ENCODE measurements at places on chromosomes 16 and 17. TPM values are rescaled to one million over a fixed set of nuclear protein-coding genes. Genes with fewer than 3 reads are reported as not detected.

GRCh38 chr17:33968350-33969044 is 286.6 kb upstream of the CCL2 start:
- H3K27me3 ChIP-seq = no peaks in the 10 kb centered on the region
- no peak overlapping the region for H3K27ac ChIP-seq
- H3K4me3 ChIP-seq = no peak overlapping the region
- no peaks in the 10 kb centered on the region for H3K36me3 ChIP-seq
- peaks cover 33% of the 10 kb centered on the region for H3K4me1 ChIP-seq
- peak; percentile 28 for DNase-seq

- no peak overlapping the region for H3K4me3 ChIP-seq
- H3K27ac ChIP-seq = no peak overlapping the region
- H3K4me1 ChIP-seq = no peaks in the 10 kb centered on the region
- H3K36me3 ChIP-seq = no peaks in the 10 kb centered on the region
Observed at GRCh38 chr17:14760212-14760611, 459.3 kb downstream of the HS3ST3B1 start.

DNA sequence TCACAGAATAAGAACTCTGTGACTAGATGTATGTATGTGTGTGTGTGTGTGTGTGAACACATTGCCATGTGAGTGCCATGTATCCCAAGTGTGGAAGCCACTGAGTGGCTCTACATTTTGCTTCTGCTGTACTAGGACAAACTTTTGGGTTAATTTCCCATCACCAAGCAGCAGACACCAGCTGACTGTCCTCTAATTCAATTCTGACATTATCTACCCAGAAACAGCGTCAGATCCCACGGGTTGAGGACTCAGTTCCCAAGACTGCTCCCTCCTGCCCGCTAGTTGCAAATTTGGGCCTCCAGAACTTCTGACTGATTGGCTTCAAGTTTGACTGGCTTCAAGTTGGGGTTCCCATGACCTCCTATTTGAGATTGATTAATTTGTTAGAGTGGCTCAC is 29.2 kb downstream of the HS3ST2 start:
- H3K27me3 ChIP-seq = no peaks in the 10 kb centered on the region
- H3K4me1 ChIP-seq = no peaks in the 10 kb centered on the region
- no peak for DNase-seq
- no peak overlapping the region for H3K27ac ChIP-seq

IGSF6 gene
- 4.4 TPM for total RNA-seq

DNA sequence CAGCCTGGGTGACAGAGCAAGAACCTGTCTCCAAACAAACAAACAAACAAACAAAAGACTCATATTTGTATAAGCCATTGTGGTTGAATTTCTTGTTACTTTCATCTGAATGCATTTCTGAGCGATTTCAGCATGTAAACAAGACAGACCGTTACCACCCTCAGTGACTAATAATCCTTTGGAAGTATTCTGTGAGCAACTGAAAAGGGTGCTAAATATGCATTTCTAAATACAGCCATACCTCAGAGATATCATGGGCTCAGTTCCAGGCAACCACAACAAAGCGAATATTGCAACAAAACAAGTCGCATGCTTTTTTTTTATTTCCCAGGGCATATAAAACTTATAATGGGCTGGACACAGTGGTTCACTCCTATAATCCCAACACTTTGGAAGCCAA is 109.0 kb downstream of the USP31 start:
- no peak for DNase-seq
- H3K36me3 ChIP-seq = no peaks in the 10 kb centered on the region
- no peak overlapping the region for H3K4me3 ChIP-seq
- no peak overlapping the region for H3K27ac ChIP-seq

CDH8 gene
- not detected for total RNA-seq

CACNA1H gene
- total RNA-seq = 1.1 TPM

CLEC18A gene
- 2.3 TPM for total RNA-seq

GRCh38 chr16:62102588-62102987 is 66.3 kb upstream of the CDH8 start:
- no peak overlapping the region for H3K4me3 ChIP-seq
- no peaks in the 10 kb centered on the region for H3K36me3 ChIP-seq
- DNase-seq = no peak
- H3K27ac ChIP-seq = no peak overlapping the region
- H3K4me1 ChIP-seq = no peaks in the 10 kb centered on the region
- H3K27me3 ChIP-seq = no peaks in the 10 kb centered on the region

- H3K36me3 ChIP-seq = no peaks in the 10 kb centered on the region
- no peaks in the 10 kb centered on the region for H3K4me1 ChIP-seq
- DNase-seq = no peak
Observed at GRCh38 chr16:86095906-86096485, 197.0 kb downstream of the IRF8 start.

DNA sequence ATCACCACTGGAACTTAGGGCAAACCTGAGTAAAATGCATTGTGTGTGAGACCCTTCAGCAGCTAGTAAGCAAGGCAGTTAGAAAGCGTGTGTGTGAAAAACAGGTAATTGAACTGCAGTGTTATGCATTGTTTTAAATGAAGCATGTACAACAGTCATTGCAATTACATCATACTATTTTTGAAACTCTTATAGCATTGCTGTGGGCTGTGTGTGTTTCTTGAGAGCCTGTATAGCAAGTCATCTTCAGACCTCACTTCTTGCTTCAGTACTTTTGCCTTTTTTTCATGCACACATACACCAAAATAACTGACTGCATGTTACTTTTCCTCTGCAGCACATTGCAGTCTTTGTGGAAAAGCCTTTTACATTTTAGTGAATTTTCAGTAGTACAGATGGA is 19.2 kb downstream of the PTRH2 start:
- no peak overlapping the region for H3K27ac ChIP-seq
- no peak for DNase-seq
- no peaks in the 10 kb centered on the region for H3K27me3 ChIP-seq
- peaks cover 87% of the 10 kb centered on the region for H3K36me3 ChIP-seq
- no peak overlapping the region for H3K4me3 ChIP-seq
- H3K4me1 ChIP-seq = no peaks in the 10 kb centered on the region

DNA sequence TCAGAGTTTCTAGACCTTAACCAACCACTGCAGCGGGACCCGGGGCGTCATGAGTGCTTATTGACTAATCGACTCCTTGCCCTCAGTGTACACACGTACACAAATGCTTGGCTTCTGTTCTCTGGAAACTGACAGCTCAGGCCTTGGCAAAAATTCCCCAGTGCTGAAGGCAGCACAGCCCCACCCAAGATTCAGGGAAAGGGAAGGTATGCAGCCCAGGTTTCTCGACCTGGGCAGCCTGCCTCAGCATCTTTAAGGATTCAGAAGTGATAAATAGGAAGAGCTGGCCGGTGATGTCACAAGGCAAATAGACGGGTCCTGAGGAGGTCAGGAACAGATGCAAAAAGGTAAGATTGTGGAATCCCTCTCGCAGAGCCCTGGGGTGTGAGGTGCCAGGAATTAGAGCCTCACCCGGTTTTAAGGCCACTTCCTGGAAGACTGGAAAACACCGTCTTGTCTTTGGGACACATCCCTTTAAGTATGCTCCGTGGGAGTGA is 9.0 kb upstream of the CDH3 start:
- no peak for DNase-seq
- H3K27me3 ChIP-seq = no peaks in the 10 kb centered on the region
- no peaks in the 10 kb centered on the region for H3K36me3 ChIP-seq
- no peaks in the 10 kb centered on the region for H3K4me1 ChIP-seq

KRT15 gene
- total RNA-seq = not detected

TACO1 gene
- total RNA-seq = 9.2 TPM

ADAD2 gene
- not detected for total RNA-seq

GRCh38 chr16:1378804-1379303 is 27.1 kb downstream of the GNPTG start:
- peak; percentile 82 for DNase-seq
- peaks cover 19% of the 10 kb centered on the region for H3K4me1 ChIP-seq
- H3K27me3 ChIP-seq = no peaks in the 10 kb centered on the region
- H3K27ac ChIP-seq = no peak overlapping the region

DNA sequence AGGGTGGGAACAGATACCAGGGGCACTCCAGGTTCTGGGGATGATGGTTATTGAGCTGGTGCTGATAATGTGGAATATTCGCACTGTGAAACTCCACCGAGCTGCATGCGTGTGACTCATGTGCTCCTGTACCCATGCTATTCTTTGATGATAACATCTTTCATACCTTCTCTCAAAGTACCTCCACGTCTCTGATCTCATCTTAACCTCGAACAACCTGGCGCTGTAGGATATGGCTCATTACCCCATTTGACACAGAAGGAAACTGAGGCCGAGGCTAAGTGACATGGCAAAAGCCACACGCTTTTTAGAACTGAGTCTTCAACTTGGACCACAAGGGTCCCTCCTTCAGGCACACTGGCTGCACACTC is 30.2 kb upstream of the MRPS23 start:
- DNase-seq = peak; percentile 33
- H3K4me3 ChIP-seq = no peak overlapping the region
- peaks cover 2% of the 10 kb centered on the region for H3K4me1 ChIP-seq
- no peak overlapping the region for H3K27ac ChIP-seq

DNA sequence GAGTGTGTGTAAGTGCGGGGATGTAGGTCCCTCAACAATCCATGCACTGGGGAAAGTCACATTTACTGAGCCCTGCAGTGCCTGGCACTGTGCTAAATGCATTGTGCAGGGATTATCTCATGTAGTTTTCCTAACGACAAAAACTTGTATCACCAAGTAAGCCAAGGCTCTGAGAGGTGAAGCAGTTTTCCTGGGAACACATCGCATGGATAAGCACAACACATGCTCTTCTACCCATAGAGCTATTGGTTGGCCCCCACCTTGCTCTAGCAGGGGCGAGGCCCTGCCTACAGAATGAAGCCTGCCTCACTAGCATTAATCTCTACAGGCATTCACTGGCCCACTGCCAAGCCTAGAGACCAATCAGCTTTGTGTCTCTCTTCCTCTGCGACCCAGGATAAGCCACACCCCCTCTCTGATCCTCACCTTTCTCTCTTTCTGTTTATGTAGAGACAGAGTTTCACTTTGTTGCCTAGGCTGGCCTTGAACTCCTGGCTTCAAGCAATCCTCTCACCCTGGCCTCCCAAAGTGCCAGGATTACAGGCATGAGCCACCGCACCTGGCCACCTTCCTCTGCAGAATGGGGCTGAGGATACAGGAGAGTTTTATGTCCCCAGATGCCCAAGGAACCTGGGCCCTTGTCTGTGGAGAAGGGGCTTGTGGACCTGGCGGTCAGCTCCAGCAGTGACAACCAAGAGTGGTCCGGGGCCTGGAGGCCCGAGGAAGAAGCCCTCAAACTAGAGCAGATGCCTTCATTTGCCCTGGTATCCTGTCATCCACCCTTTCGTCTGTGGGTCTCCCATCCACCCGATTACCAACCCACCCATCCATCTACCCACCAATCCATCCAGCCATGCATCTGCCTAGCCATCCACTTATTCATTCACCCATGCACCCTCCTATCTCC is 12.8 kb downstream of the CDH16 start:
- DNase-seq = no peak
- H3K36me3 ChIP-seq = no peaks in the 10 kb centered on the region
- no peak overlapping the region for H3K27ac ChIP-seq

DNA sequence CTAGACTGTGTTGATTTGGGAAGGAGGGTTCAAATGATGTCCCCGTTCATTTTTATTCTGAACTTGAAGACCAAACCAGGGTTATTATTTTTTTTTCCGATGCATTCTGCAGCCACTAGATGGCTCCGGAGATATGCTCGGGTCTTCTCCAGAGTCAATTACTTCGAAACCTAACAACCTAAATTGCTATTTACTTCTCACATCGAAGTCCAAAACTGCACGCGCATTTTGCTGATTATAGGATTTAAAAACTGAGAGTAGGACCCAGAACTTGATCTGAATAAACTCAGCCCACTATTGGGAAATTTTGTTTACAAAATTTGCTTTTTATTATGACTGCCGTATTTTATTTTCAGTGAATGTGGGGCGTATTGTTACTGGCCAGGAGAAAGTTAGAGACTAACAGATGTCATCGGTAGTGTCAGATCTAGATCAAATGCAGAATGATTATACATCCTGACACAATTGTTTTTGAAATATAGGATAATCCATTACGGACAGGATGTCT is 263.8 kb downstream of the HS3ST3A1 start:
- no peak overlapping the region for H3K4me3 ChIP-seq
- no peaks in the 10 kb centered on the region for H3K4me1 ChIP-seq
- no peak for DNase-seq
- H3K27ac ChIP-seq = no peak overlapping the region
- no peaks in the 10 kb centered on the region for H3K36me3 ChIP-seq
- H3K27me3 ChIP-seq = no peaks in the 10 kb centered on the region

- no peaks in the 10 kb centered on the region for H3K27me3 ChIP-seq
- H3K36me3 ChIP-seq = no peaks in the 10 kb centered on the region
- H3K4me1 ChIP-seq = no peaks in the 10 kb centered on the region
- no peak overlapping the region for H3K27ac ChIP-seq
Observed at GRCh38 chr17:50522766-50523165, 9.8 kb upstream of the EPN3 start.

- peaks cover 7% of the 10 kb centered on the region for H3K27me3 ChIP-seq
- H3K36me3 ChIP-seq = no peaks in the 10 kb centered on the region
- H3K4me3 ChIP-seq = no peak overlapping the region
- no peak overlapping the region for H3K27ac ChIP-seq
- no peak for DNase-seq
Observed at GRCh38 chr17:44837196-44837595, 7.1 kb upstream of the GJC1 start.

DNA sequence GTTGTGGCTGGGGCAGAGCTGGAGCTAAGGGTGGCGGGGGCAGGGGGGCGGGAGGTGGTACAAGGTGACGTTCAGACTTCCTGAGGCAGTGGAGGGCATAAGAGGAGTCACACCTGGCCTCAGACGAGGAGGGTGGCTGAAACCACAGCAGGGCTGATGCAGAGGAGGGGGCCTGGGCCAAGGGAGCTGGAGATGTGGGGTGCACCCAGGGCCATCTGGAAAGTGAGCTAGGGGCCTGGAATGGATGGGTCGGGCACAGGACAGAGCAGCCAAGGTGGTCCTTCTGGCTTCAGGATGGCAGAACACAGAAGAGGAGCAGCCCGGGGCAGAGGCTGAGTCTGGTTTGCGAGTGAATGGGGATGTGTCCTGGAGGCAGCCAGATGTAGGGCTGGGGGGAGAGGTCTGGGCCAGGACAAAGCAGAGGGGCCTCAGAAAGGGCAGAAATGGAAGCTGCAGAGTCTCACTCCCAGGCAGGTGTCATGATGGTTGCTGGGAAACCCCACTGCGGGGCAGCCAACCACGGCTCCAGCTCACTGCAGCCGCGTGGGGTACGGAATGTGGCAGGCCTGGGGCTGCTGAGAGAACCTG is 57.6 kb downstream of the PRMT7 start:
- no peak overlapping the region for H3K27ac ChIP-seq
- H3K27me3 ChIP-seq = peaks cover 3% of the 10 kb centered on the region
- H3K36me3 ChIP-seq = no peaks in the 10 kb centered on the region
- no peak for DNase-seq

GRCh38 chr17:34171245-34171818 is 83.8 kb upstream of the CCL2 start:
- DNase-seq = peak; percentile 37
- H3K27ac ChIP-seq = no peak overlapping the region
- H3K36me3 ChIP-seq = no peaks in the 10 kb centered on the region
- no peaks in the 10 kb centered on the region for H3K27me3 ChIP-seq
- peaks cover 3% of the 10 kb centered on the region for H3K4me1 ChIP-seq

GRCh38 chr17:29143894-29144293 is 36.3 kb downstream of the MYO18A start:
- H3K4me3 ChIP-seq = no peak overlapping the region
- H3K27me3 ChIP-seq = no peaks in the 10 kb centered on the region
- H3K36me3 ChIP-seq = no peaks in the 10 kb centered on the region
- peak; percentile 25 for DNase-seq
- peaks cover 50% of the 10 kb centered on the region for H3K4me1 ChIP-seq
- H3K27ac ChIP-seq = no peak overlapping the region
